ENCODE measurements at places on chromosomes 11 and 22.

GRCh38 chr11:113393501-113393985 is 6.0 kb downstream of the ANKK1 start:
- DNase-seq: no peak

DNA sequence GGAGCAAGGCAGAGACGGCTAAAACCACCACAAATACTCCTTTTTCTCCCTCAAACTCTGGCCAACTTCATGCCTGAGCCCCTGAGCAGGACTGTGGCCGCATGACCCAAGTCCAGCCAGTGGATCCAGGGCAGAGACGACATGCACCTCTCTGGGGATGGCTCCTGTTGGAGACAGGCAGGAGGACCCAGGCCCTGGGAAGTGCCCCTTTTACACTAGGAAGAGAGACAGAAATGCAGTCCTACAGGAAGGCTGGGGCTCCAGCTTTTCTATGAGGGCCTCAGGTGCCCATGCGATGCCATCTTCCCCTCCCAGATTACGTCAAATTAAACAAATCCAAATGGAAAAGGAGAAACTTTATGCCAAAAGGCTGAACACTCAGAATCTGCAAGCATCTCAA is 498.0 kb downstream of the BRD1 start:
- DNase-seq: no peak

DNA sequence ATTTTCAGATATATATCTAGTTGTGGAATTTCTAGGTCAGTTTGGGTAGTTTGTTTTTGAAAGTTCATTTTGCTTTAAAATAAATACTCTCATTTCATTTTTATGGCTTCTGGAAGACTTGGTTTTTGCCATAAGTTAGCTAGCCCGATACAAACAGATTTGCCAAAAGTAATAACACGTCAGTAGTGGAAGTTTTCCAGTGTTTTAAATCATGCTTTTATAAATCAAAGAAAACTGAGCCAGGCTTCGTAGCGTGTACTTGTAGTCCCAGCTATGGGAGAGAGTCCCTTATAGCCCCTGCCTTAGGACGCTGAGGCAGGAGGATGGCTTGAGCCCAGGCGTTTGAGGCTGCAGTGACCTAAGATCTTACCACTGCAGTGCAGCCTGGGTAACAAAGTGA is 21.7 kb upstream of the MICALL1 start:
- DNase-seq: no peak

- no peak for DNase-seq
Measured at GRCh38 chr11:62921201-62921572, at the start of gene CHRM1. Gene CHRM1, minus strand, starts transcription at chr11:62921363. Its CDS starts 10,263 bp downstream, at chr11:62911100.

DNA sequence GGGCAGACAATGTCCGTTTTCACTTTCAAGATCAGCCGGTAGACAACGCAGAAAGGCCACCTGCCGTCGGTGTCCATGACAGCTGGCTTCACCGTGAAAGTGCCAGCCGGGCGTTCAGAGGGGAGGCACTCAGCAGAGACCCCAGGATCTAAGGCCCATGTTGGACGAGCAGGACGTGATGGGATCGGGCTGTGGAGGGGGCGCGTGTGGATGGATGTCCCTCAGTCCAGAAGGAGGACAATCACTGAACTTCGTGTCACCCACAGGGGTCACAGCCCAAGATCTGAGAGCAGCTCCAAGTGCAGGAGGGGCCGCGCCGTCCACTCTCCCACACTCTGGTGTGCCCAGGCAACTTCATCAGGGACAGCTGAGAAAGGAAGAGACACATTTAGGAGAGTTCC is 164.4 kb downstream of the BRD1 start:
- no peak for DNase-seq

DNA sequence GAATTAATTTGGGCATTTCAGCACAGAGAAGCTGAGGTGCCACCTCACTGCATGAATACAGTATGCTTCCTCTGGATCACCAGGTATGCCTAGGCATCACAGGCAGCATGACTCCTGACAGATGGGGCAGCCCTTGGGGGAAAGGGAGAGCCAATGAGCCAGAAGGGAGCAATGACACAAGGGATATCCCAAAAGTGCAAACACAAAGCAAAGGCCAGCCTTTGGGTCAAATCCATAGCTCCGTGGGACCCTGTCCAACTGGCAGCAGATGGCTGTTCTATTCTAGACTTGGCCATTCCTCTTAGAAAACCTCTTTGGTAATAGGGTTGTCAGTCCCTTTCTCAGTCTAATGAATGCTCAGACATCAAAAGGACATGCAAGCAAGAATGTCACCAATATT is 73.3 kb downstream of the SERGEF start:
- DNase-seq: no peak

GRCh38 chr11:93904716-93905115 is 54.3 kb upstream of the VSTM5 start:
- DNase-seq: no peak

- DNase-seq: no peak
Measured at GRCh38 chr11:134731213-134731961, 319.3 kb upstream of the B3GAT1 start.

DNA sequence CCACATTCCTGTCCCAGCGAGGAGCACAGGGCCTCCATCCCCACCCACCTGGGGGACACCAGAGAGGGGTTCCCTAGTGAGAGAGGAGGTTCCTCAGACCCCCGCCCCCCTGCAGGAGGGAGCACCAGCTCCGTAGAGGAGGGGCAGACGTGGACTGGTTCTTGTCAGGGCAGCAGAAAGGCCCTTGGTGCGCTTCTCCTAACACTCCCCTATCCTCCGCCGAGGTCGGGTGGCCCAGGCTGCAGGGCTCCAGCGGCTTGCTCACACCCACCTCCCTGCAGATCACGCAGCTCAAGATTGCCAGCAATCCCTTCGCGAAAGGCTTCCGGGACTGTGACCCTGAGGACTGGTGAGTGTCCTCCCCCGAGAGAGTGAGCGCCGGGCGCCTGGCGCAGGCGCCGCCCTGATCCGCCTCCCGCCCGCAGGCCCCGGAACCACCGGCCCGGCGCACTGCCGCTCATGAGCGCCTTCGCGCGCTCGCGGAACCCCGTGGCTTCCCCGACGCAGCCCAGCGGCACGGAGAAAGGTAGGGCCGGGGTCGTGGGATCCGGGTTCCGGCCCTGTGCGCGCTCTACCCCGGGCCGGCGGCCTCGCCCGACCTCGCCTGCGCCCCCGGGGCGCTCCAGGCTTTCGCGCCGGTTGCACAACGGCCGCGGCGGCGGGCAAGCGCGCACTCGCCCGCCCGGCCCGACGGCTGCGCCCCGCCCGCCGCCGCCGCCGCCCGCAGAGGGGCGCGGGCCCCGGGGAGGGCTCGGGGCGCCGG is 5.1 kb downstream of the TBX1 start:
- DNase-seq: no peak

GRCh38 chr22:50186761-50187523 is 1.2 kb downstream of the TRABD start:
- DNase-seq: no peak

- no peak for DNase-seq
Measured at GRCh38 chr11:1499899-1500298, 13.3 kb upstream of the MOB2 start.

GRCh38 chr11:34330653-34331052 is 27.2 kb downstream of the ABTB2 start:
- no peak for DNase-seq

GRCh38 chr11:11977206-11977938 is 31.1 kb downstream of the DKK3 start:
- no peak for DNase-seq

DNA sequence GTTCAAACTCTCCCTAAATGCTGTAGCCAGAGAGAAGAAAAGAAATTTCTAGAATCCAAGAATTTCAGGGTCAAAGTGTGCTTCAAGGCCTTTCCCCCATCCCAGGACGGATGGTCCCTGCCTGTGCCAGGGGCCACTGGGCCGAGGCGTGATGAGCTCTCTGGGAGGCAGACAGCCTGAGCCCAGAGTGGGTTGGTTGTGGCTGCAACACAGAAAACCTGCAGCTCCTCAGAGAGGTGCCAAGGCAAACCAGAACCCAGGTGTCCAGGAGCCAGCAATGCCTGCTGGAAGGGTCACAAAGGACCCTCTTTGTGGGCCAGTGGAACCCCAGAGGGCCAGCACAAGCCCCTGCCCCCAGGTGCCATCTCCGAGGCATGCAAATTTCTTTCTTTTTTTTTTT is 2.6 kb upstream of the APOL6 start:
- no peak for DNase-seq

DNA sequence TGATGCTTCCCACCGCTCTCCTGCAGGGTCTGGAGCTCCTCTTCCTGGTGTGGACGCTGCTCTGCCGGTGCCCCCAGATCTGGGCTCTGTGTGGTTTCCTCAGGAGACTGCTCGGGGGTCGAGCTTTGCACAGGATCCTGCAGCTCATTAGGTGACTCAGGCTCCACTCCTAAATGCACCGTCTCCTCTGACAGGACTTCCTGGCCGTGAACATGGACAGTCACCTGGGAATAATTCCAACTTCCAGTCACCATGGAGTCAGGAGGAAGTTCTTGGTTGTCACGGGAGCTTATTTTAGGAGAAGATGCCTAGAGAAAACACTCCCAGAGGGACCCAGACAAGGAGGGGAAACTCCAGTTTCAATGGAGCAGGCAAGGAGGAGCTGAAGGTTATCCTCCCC is 11.9 kb downstream of the ZNF202 start:
- DNase-seq: no peak

DNA sequence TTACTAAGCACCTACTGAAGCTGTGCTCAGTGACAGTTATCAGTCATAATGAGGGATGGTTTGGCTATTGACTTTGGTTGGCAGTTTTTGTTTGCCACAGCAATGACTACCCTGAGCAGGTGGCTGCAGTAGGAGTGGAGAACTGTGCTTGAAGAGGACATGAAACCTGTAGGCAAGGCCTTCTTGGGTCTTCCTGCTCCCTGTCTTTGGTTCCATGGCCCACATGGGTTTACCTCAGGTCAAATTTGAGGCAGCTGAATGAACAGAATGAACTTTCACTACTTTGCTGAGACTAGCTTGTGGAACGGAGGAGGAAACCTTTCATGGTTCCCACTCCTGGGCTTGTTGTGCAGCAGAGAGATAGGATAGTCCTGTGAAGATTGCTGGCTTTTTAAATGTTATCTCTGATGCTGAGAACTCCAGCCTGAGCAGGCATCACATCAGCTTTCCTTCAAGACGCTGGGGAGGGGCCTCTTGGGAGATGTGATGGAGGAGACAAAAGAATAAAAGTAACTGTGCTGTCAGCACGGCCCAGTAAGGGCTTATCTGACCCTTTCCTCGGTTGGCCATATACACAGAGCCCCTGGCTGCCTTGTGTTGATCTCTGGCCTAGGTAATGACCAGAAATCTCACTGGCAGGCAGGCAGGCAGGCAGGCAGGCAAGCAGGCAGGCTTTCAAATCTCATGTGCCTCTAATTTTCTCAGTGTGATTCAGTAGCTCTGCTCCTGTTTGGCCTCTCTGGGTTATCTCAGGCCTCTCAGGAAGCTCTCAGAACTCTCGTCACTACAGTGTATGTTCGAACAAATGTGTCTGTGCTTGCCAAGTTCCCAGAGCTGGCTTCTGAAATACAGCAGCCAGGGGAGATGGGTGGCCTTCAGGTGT is 12.0 kb downstream of the STIM1 start:
- DNase-seq: no peak

- DNase-seq: no peak
Measured at GRCh38 chr11:86632499-86633269, 39.7 kb downstream of the ME3 start.

DNA sequence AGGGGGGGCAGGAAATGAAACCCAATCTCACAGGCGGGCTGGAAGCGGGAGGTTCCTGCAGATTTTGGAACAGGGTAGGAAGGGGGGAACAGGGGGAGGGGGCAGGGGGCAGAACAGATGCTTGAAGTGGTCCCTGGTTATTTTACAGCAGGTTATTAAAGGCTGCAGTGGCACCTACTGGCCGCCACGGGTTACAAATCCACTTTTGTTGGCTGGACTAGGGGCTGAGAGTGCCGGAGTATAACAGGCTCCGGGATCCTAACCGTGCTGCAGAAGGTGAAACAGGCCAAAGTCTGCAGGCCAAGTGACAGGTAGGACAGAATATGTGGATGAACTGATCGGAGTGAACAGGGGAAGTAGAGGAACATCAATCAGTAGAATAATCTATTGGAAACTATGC is 2.5 kb downstream of the ROBO3 start:
- DNase-seq: no peak

DNA sequence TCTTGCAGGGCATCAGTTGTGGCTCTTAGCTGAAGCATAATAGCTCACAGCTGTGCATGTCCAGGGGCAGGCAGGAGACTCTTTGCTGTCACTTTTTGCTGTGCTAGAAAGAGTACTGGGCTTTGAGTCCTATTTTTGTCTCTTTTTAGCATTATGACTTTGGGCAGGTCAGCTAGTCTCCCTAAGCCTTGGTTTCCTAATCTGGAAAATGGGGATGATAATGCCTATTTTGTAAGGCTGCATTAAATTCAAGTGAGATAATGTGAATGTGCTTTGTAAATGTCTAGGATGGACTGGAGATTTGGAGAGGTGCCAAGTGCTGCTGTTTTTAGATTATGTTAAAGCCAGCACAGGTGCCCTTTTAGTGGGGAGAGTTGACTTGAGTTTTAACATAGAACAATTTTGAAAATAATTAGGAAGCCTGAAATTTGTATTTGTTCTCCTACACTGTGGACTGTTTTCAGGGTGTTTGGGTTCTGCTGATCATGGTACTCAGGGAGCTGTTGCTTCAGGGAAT is 19.1 kb downstream of the CABIN1 start:
- no peak for DNase-seq

DNA sequence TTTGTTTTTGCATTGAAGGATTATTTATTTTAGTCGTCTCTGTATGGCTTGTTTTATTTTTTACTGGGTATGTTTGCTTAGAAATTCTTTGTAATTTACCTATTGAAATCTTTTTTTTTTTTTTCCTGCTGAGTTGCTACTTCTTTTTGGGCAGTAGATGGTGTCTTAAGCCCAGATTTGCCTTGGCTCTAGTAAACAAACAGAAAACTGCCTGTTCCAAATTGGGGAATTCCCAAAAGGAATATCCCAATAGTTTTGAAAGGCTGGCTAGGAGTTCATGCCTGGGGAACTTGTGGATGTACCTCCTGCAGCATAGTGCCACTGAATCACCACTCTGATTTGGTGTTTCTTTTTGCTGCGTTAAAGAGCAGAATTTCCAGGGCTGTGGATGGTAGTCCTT is 17.7 kb downstream of the PAMR1 start:
- DNase-seq: no peak

GRCh38 chr11:15057329-15057728 is 16.1 kb upstream of the CALCB start:
- no peak for DNase-seq

- DNase-seq: no peak
Measured at GRCh38 chr22:26476705-26477340, 6.8 kb downstream of the HPS4 start.

DNA sequence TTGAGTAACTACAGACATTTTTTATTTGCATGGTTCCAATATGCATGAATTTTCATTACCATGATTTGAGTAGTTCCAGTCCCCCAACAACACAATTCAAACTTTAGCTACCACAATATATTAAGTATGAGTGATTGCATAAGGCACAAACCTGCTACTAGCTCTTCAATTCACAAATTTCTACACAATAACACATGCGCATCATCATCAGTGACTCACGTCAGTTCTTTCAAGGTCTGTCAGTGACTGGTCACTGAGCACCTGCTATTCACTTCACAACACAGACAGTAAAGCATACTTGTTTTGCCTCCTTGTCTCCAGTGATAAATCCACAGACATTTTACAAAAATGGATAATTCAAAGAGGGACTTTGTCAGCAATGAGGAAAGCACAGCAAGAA is 435.1 kb upstream of the CCDC90B start:
- DNase-seq: no peak

GRCh38 chr22:17910561-17911311 is 113.6 kb downstream of the MICAL3 start:
- no peak for DNase-seq
